Pancreas (tissue), 10 donors: ENCODE measurements at places on chromosomes 16 and 17. TPM values are rescaled to one million over a fixed set of nuclear protein-coding genes. Genes with fewer than 3 reads are reported as not detected.

TBC1D3K gene
- polyA plus RNA-seq: not detected

LGALS9B gene
- not detected for polyA plus RNA-seq

TBC1D3I gene
- 0.09 TPM for polyA plus RNA-seq

MMP15 gene
- 24.0 TPM for polyA plus RNA-seq

STH gene
- polyA plus RNA-seq: not detected

DNA sequence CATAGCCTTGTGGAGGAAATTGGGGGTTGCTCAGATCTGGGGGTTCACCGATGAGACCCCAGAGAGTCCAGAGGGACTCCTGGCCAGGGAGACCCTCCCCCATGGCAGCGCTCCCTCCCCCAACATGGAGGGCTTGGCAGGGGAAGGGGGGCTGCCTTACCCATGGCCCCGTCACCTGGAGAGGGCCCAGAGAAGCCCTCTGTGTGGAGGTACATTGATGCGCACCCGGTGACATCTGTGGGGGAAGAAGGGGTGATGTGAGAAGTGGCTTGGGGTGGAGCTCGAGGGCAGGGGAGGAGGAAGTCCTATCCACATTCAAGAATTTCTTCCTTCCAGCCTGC is 16.2 kb downstream of the ETV4 start:
- no peaks in the 10 kb centered on the region for H3K27me3 ChIP-seq
- DNase-seq: peak; percentile 45
- no peak overlapping the region for H3K4me3 ChIP-seq
- H3K27ac ChIP-seq: peak overlapping the region; percentile 58
- H3K36me3 ChIP-seq: no peaks in the 10 kb centered on the region
- peaks cover 19% of the 10 kb centered on the region for H3K4me1 ChIP-seq

DNA sequence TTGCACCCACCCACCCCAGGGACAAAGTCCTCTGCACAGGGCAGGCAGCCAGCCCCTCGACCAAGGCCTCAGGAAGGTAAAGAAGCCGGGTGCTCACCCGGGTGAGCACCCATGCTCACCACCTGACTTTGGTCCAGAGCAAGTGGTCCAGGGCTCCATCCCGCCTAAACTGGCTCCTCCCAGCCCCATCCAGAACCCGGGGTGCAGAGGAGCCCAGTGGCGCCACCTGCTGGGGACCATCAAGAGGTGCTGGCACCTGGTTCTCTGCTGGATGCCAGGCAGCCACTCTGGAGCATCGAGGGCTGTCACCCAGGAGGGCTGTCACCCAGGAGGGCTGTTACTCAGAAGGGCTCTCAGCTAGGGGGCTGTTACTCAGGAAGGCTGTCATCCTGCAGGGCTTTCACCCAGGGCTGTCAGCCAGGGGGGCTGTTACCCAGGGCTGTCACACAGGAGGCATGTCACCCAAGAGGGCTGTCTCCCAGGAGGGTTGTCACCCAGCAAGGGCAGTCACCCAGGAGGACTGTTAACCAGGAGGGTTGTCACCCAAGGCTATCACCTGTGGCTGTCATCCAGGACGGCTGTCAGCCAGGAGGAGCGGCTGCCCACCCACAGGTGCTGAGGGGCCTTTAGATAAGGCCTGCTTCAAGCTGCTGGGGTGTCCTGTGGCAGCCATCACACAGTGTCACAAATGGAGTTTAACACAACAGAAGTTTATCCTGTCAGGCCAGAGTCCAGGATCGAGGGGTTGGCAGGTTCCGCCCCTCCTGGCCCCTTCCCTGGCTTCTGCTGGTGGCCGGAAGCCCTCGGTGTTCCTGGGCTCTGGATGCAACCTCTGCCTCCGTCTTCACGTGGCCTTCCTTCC is 98.5 kb downstream of the TNFRSF13B start:
- peak; percentile 38 for DNase-seq
- no peak overlapping the region for H3K27ac ChIP-seq
- no peak overlapping the region for H3K4me3 ChIP-seq
- no peaks in the 10 kb centered on the region for H3K4me1 ChIP-seq
- H3K36me3 ChIP-seq: no peaks in the 10 kb centered on the region
- no peaks in the 10 kb centered on the region for H3K27me3 ChIP-seq

DNA sequence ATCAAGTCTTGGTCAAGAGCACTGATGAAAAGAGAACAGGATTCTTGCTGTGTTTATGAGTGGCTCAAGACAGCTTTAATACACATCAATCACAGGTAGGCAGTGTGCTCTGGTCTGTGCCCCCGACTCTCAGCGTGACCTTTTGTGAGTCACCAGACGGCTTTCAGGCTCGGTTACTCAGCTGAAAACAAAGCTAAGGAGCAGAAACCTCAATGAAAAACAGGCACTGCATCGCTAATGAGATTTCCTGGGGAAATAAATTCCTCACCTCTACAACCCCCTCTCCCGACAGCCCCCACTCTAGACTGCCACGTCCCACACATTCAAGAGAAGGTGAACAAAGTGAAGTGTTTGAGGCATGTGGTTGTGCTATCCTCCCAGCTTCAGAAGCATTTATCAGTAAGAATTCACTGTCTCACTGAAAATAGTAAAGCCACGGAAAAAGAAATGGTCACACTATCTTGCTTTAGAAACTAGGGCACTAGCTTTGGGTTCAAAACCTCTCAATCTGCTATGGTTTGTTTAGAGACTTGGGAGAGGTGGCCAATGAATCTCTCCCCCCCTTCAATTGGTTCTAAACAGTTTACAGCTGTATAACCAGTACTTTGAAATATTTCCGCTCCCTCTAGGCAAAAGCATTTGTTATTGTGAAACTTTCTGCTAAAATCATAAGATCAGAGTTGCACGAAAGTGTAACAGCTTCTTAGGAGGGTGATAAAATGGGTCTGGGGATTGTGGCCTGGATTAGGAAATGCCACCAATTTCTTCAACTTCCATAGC is 199.5 kb upstream of the PMFBP1 start:
- no peaks in the 10 kb centered on the region for H3K36me3 ChIP-seq
- H3K27ac ChIP-seq: no peak overlapping the region
- no peak overlapping the region for H3K4me3 ChIP-seq
- no peaks in the 10 kb centered on the region for H3K27me3 ChIP-seq
- no peak for DNase-seq

- H3K4me1 ChIP-seq: no peaks in the 10 kb centered on the region
- DNase-seq: no peak
- no peak overlapping the region for H3K4me3 ChIP-seq
- peaks cover 65% of the 10 kb centered on the region for H3K36me3 ChIP-seq
Observed at GRCh38 chr17:21001111-21001812, 41.5 kb downstream of the USP22 start.

GRCh38 chr17:14201021-14201987 is 35.4 kb downstream of the CDRT15 start:
- no peaks in the 10 kb centered on the region for H3K27me3 ChIP-seq
- no peak overlapping the region for H3K4me3 ChIP-seq
- DNase-seq: no peak
- no peaks in the 10 kb centered on the region for H3K4me1 ChIP-seq
- H3K36me3 ChIP-seq: no peaks in the 10 kb centered on the region
